ENCODE measurements at places on chromosomes 4 and X. TPM values are rescaled to one million over a fixed set of nuclear protein-coding genes. Genes with fewer than 3 reads are reported as not detected.

GRCh38 chr4:173684223-173684622 lies 154.2 kb upstream of the HAND2 start:
- DNase-seq = no peak

DNA sequence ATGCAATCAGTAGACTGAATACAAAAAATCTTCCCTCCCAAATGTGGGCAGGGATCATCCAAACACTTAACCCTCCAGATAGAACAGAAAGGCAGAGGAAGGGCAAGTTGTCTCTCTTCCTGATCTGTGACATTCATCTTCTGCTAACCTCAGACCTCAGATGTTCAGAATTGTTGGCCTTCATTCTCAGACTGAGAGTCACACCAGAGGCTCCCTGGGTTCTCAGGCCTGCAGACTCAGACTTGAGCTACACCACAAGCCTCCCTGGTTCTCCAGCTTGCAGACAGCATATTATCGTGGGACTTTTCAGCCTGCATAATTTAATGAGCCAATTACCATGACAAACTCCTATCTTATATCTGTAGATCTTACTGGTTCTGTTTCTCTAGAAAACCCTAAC lies 1471.6 kb upstream of the ADGRL3 start:
- DNase-seq = no peak

- no peak for DNase-seq
Measured at GRCh38 chr4:109040441-109040840, 262.0 kb downstream of the COL25A1 start.

DNA sequence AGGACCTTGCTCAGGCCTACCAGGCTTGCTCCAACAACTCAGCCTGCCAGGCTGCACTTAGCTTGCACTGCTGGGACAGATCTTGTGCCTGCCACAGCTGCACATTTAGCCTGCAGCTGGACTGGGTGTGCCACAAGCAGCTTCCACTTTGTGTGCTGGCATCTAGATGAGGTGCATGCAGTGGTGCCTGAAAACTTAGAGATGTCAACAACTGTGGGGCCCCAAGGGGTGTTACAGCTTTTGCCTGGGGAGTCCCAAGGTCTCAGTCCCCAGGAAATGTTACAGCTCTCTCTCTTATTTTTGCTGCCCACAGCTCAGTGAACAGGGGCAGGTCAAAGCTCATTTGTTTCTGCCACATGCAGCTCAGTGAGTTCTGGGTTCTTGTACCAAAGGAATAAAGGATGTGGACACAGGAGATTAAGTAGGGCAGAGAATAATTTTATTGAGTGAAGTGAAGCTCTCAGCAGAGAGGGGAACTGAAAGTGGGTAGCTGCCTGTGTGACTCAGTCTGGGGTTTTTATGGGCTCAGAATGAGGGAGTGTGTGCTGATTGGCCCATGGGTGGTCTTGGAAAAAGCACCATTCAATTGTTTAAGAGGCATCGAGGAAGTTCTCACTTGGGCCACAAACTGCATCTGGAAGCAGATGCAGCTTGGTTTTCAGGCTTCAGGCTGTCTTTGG lies 828.3 kb downstream of the TECRL start:
- no peak for DNase-seq

DNA sequence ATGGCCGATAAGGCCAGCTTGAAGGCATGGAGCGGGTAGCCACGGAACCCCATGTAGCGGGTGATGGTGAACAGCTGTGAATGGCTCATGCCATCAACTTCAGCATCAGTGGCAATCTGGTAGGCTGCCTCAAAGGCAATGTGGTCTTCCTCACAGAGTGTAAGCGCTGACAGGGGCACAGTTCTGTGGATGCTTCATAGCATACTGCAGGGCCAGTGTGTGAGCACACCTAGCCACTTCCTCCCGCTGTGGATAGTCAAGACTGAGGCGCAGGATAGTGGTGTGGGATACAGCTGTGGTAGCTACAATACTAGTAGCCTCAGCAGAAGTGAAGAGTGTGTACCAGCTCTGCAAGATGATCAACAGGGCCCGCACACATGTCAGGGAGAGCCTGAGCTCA lies 40.5 kb downstream of the C4orf33 start:
- DNase-seq = no peak

DNA sequence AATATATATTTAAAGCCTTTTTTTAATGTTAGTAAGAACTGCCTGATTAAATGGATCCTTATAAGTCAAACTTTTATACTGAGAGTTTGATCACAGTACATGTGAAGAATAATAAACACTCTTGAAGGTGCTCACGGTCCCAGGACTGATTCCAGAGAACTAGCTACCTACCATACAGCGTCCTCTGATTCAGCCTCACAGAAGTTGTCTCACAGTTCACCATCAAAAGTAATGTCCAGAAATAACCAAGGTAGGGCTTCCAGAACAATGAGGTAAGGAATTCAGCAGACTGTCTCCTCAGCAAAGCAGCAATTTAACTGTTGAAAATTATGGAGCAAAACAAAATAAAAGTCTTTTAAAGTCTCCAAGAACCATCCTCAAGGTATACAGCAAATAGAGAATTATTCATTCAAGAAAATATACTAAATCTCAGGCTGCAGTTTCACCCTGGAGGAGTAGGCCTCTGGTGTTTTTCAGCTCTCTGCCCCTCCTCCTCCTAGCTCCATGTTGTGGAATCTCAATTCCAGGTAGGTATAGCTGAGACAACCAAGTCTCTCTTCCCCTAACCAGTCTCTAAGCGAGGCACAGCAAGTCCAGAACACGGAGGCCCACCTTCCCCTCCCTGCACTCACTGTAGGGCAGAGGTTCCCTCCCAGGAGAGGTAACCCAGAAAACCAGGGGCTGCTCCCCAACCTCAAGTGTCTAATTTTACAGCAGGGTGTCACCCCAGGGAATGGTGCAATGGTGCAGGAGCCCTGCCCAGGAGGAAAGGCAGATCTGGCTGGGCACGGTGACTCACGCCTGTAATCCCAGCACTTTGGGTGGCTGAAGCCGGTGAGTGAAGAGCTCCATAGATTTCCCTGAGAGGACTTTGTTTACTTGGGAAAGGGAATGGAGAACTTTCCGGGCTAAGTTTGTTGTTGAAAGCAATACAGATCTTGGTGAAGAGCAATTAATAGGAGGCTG lies 28.6 kb downstream of the FAM241A start:
- DNase-seq = no peak

DNA sequence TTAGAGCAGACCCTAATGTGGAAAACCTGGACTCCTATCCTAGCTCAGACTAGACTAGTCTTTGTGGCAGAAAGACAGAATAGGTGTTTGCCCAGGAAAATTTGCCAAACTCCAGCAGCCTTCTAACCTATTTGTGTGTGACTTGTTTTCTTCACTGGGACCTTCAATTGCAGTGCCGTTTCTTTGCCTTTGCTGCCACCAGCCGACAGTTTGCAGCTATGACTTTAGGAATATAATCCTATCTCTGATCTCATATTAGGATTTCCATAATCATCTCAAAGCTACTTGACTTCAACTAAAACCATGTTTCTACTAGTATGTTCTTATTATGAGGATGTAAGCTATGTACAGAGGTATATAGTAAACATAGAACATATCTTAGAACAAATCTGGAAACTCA lies 60.2 kb upstream of the PGAM4 start:
- DNase-seq = peak; percentile 49

DNA sequence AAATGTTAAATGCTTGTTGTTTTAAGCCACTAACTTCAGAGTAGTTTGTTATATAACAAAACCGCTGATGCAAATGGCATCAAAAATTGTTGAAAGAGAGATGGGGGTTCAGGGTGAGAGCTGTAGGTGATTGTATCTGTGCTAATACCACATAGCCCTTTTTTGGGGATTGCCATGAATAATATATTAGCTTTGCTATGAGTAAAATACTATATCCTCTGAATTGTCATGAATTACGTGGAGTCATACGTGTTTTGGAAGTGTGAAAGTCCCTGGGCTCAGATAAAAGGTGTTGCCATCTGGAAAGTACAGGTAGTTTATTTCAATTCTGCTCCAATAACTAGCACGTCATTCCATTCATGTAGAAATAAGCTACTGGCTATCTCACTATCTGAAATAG lies 30.6 kb downstream of the DYNLT3 start:
- DNase-seq = no peak

DNA sequence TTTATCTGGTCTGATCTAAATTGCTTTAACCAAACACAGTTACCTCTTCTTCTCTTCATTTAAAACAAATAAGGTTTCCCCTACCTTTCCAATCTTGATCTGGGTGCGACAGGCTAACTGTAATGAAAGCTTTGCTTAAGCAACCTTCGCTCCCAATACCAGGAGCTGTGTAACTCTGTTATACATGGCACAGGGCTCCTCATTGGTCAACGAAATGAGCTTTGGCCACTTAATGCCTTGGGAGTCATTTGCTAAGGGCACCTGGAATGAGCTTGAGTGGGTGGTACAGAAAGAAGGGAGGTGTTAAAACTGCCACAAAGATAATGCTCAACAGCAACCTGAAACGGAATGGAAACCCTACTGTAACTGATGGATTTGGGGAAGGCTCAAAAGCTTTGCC lies 140.5 kb downstream of the CHRNA9 start:
- DNase-seq = no peak

GRCh38 chr4:141179474-141180373 lies 41.0 kb upstream of the ZNF330 start:
- DNase-seq = no peak

- DNase-seq = no peak
Measured at GRCh38 chr4:25807102-25807728, 55.6 kb downstream of the SEL1L3 start.

GRCh38 chr4:138078253-138078652 lies 163.9 kb downstream of the SLC7A11 start:
- no peak for DNase-seq

- no peak for DNase-seq
Measured at GRCh38 chr4:124650614-124651013, 61.9 kb downstream of the ANKRD50 start.

DNA sequence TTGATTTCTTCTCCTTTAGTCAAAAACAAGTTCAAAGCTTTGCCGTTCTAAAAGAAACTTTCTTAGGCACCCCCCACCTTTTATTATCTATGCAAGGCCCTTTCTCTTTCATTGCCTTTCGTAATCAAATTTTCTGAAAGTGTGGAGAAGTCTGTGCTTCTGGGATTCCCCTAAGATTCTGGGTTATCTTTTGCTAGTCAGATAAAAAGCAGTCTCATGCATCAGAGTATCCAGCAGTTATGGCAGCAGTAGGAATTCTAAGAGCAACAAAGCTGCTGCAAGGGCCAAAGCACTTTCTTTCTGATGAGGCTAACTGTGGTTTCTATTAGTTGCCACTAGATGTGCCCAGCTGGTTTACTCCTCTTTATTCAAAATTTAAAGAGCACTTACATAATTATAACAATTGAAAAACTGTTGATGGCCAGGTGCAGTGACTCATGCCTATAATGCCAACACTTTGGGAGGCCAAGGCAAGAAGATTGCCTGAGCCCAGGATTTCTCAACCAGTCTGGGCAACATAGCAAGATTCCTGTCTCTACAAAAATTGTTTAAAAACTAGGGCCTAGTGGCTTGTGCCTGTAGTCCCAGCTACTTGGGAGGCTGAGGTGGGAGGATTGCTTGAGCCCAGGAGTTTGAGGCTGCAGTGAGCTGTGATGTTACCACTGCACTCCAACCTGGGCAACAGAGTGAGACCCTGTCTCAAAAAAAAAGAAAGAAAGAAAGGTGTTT lies 296.2 kb downstream of the PAPSS1 start:
- DNase-seq = no peak

DNA sequence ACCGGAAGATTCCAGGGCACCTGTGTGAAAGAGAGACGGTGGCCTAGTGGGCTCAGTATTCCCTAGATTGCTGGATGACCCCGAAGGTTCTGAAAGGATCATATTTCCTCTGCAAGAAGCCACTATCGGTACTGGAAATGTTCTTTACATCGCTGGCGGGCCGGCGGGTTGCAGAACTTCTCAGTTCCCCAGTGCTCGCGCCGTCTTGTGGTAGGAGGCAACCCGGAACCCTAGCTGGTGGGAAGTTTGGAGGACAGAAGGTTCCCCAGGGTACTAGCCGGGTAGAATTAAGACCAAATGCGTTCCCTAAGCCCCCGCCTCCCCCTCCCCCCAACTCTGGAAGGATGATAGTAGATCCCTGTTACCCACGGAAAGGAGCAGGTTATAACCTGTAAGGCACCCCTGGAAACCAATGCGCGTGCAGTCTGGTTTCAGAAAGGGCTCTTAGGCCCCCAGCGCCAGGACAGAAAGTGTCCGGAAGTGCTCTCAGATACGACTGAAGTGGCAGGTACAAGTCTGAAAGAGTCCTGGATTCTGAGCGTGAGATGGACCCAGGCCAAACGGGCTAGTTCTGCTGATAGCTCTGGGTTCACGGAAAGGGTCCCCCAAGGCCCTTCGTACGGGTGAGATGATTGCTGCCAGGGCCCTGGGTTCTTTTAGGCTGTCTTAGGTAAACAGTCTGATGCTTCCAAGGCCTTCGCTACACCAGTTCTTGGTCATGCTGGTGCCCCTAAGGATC lies 61.7 kb upstream of the DCAF8L1 start:
- no peak for DNase-seq

GRCh38 chr4:70589785-70590184 lies 2.3 kb upstream of the AMBN start:
- DNase-seq = no peak

- no peak for DNase-seq
Measured at GRCh38 chr4:7625071-7625470, 190.3 kb upstream of the PSAPL1 start.

DNA sequence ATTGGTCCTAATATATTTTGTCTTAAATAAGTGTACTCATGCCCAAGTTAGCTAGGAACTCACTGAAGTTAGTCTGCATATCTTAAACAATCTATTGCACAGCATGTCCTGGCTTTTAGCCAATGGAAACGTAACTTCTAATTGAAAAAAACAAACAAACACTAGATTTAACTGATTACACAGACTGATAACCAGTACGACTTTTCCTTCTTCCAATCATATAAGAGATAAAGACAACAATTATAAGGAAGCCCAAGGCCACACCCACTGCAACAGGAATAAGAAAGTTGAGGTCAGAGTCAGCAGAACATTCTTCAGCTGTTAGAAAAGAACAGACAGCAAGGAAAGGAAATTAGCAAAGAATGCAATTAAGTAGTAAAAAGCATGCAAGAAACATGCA lies 40.8 kb downstream of the LAMP2 start:
- no peak for DNase-seq

DNA sequence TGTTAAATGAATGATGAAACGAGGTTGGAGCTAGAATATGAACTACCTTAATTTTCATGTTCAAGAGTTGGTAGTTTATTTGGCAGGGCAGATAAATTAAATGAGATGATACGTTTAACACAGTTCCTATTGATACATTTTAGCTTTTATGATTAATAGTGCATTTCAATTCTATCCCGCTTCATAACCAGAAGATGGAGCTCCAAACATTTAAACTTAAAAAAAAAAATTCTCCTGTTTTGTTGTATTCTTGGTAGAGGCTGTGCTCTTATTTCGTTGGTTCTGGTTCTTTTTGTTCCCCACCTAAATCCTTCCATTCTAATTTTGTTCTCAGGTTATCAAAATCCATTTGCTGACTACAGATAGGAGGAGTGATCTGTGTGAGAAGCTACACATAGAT lies 71.8 kb upstream of the PTPN13 start:
- DNase-seq = no peak

Gene SEPTIN11
- 329 TPM for total RNA-seq

Gene NPY1R
- total RNA-seq = 61.0 TPM

Gene KLHL4
- total RNA-seq = 2.1 TPM

Gene PRRG1
- 14.7 TPM for total RNA-seq

Gene SLC9B1
- total RNA-seq = 1.3 TPM

Gene RAB9B
- 3.4 TPM for total RNA-seq

Gene MSL3
- 20.0 TPM for total RNA-seq

Gene FGFR3
- total RNA-seq = 0.80 TPM

Gene DNAAF6
- not detected for total RNA-seq

Gene BEX1
- 0.66 TPM for total RNA-seq

Gene STARD8
- total RNA-seq = 18.7 TPM

Gene IL21
- not detected for total RNA-seq

Gene ADGRG2
- 1.3 TPM for total RNA-seq

Data from breast epithelium (tissue), 4 donors.